ENCODE measurements at places on chromosomes 12 and 14.

DNA sequence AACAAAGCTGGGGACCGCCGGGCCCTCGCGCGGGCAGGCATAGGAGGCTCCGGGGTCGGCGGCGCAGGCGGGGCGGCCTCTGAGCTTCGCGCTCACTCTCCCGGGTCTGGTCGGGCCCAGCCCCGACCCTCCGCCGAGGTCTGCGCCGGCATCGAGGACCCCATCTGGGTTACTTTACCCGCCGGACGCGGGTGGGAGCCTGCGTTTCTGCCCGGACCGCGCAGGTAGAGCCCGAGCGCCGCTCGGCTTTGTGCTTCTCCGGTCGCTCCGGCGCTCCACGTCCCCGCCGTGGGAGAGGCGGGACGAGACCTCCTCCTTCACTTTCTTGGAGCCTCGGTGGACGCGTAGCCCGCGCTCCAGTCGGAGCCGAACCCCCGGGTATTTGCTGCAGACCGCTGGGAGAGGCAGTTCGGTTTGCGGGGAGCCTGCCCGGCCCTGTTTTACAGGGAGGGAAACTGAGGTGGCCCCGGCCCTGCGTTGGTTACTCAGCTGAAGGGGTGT, 63.2 kb downstream of the FBXL14 start:
- peak; percentile 67 for DNase-seq

- no peak for DNase-seq
These were observed 83.2 kb downstream of the PPP2R5C start for GRCh38 chr14:101844751-101845150.

DNA sequence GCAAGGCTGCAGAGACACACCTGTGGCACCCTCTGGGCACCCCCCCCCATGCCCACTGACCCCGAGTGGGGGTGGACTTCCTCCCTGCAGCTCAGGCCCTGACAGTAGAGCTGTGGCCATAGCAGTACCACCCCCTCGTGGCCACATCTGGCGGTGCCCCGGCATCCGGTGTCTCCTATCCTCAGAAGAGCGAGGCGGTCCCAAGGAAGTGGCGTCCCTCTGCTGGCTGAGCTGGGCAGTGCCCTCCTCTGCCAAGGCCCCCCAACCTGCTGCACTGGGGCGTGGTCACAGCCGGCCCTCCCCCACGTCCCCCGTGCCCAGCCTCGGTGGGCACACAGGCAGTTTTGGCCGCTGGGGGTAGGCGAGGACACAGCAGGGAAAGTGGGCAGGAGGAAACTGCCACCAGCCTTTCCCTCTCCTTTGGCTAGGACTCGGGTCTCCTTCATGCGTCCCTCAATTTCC, 6.0 kb upstream of the SLC6A12 start:
- peak; percentile 71 for DNase-seq

DNA sequence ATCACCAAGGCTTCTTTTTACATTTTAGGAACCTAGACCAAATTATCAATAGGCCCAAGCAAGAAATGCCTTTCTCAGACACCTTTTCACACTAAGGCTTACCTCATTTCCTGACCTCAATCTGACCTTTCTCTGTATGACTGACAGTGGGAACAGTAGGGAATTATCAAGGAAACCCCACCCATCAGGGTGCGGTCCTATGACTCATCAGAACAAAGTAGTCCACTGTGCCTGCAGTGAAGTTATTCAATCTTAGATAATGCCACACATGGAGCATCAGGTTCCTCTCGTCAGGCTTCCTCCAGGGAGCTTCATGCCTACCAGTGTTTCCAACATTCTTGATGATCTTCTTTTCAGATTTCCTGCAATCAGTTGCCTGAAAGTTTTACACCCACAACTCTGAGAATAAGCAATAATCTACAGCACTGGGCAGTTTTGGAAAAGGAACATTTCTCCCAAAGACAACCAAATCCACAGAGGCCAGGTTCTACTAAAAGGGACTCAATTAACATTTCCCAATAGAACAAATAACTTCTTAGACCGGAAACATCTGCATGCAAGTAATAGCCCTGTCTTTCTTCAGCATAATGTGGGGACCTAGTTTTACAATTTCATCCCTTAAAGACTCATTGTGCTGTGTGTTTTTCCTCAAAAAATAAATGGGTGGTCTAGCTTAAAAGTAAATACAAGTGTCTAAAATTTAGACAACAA, 35.9 kb upstream of the TMTC2 start:
- no peak for DNase-seq

DNA sequence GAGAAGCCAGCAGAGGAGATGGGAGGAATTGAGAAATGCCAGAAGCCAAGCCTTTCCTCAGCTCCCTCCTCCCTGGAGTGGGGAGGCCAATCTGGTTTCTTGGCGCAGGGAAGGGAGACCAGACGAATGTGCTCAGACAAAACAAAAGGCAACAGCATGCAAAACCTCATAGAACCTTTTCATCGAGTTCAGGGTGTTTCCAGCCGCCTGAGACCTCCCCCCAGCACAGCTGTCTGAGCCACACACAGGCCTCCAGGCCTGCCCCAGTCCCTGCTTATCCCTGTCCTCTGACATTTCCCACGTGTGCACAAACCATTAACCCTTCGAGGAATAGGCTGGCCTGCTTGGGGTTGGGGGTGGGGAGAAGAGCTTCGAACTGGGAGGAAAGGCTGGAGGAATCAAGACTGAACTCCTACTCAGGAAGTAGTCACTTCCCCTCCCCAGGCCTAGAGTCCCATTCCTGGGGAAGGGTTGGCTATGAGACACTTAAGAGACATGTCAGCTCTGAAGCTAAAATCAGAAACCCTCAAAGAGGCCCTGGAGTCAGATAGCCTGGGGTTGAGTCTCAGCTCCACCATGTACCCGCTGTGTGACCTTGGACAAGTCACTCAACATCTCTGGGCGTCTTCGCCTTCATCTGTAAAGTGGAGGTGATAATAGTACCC, 10.7 kb downstream of the TBX3 start:
- DNase-seq = no peak

DNA sequence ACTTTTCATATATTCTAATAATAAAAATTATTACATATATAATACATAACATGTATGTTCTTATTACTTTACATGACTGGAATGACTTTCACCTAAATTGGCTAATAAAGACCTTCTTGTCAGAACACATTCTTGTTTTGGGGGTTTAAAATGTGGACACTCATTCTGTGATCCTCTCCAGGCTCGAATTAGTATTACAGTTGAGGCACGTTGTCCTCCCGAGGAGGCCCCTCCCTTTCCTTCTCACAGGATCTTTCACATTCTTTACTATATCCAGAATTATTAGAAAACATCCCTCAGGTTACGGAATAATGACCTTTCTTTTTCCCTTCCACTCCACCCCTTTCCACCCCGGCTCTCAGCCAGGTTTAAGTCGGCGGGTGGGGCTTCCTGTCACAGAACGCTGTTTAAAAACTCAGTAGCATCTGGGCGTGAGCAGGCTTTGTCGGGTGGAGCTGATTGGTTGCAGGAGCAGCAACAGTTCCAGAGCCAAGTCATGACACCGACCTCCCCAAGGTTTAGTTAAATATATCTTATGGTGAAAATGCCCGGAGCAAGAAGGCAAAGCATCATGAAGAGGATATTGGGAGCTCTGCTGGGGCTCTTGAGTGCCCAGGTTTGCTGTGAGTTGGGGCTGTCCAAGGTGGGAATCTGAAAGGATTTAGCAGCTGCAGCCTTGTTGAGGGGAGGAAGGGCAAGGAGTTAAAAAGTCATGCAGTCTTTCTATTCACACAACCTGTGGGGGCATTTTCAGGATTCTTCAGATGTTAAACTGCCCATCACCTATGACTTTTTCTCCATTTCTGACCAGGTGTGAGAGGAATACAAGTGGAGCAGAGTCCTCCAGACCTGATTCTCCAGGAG, 396.7 kb upstream of the OR4E1 start:
- peak; percentile 61 for DNase-seq

DNA sequence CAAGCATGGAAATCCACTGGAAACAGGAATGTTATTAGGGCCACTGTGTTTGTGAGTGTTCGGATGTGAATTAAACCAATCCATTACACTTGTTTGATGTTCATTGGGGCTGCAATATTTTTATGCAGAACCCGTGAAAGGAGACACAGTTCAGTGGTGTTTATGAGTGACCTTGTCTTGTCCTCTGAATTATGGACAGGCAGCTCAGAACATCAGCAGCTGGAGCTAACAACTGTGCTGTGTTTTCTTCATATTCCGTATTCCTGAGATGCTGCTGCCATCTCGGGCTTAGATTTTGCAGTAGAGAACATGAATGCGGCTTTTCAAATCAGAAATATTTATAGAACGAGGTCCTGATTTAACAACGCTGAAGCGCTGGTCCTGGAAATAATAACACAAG, 20.3 kb upstream of the CACNA1C start:
- DNase-seq = no peak

DNA sequence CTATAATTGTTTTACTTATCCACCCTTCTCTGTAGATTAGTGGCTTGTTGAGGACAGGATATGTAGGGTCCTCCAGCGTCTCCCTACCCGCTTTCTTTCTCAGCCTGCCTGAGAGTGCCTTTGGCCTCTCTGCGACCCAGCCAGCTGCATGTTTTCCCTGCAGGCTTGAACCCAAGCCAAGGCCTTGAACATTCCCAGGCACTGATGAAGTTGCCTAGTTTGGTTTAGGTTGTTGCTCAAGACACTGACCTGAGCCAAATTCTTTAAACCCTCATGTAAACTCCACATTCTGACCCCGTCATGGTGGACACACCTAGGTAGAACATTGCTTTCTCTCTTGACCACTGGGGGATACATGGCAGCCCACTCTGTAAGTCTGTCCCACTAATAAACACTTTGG, 33.4 kb upstream of the TXNRD1 start:
- DNase-seq = no peak

- no peak for DNase-seq
These were observed 116.4 kb downstream of the SLC2A13 start for GRCh38 chr12:39989501-39989900.

DNA sequence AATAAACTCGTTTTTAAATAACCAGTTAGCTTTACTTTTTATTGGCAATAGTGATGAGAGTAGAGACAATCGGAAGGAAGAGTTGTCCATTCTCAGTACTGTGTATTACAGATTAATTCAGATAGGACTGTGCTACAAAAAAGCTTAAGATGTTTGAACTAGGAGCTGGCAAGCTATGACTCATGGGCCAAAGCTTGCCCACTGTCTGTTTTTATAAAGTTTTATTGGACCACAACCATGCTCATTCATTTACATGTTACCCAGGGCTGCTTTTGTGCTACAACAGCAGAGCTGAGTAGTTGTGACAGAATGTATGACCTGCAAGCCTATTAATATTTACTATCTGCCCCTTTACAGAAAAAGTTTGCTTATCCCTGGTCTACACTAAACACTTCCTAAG, 19.4 kb downstream of the GNS start:
- no peak for DNase-seq

GRCh38 chr14:91227183-91227628, 17.3 kb downstream of the GPR68 start:
- DNase-seq = peak; percentile 72

- no peak for DNase-seq
These were observed 175.5 kb downstream of the TMTC2 start for GRCh38 chr12:82862069-82862841.

DNA sequence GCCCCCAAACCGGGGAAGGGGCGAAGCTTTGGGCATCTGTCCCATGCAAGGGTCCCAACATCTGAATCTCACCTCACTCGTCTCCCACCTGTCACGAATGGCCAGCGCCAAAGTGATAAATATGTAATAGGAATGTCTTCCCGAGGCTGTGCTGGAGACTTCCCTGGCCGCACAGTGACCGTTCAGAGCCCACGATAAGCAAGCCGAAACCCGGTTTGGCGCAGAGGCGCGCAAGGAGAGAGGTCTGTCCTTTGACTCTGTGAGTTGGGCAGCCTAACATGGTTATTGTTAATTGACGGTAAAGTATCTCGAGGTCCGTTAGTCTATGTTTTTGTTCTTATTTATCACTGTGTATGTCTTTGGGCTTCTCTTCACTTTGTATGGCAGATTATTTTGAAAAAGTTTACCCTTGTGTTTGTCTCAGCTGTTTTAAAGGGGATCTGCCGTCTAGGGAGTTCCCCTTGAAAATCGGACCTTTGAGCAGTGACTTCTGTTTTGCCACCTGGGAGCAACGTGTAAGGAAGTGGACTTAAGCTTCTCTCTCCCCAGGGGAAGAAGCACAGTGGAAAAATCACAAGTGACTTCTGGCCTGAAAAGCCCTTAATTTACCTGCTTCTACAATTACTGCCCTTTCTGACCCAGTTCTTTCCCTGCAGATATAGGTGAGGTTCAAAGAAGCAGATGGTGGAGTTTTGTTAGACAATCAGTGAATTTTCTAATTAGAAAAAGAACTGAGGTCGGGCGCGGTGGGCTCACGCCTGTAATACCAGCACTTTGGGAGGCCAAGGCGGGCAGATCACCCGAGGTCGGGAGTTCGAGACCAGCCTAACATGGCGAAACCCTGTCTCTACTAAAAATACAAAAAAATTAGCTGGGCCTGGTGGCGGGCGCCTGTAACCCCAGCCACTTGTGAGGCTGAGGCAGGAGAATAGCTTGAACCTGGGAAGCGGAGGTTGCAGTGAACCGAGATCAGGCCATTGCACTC, 1.1 kb upstream of the TM9SF1 start:
- no peak for DNase-seq

DNA sequence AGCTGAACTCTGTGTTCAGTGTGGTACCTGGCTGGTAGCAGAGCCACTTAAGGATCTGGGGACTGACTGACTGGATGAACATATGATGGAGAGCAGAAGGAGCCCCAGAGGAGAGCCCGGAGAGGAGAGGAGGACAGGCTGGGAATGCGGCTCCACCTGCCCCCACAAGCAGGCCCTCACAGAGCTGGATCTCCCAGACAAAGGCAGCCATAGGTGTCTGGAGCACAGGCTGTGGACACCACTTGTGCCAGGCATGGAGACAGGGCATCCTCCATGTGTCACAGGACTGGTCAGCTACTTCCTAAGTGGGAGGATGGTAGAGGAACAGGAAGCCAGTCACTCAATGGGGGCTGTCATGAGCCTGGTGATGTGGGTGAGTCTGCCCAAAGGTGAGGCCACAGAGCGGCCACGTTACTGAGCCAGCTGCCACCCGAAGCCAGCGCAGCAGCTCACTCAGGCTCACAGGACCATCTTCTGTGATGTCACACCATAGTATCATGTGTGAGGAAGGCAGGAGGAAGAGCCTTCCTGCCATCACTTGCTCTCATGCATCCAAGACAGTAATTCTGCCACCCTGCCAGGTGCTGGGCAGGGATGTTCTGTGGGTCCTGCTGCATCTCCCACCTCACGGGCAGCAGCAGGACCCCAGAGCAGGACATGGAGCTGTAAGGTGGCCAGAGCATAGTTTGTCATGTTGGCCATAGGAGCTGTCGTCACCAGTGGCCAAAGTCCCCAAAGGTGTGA, 72.1 kb downstream of the PRIMA1 start:
- no peak for DNase-seq

GRCh38 chr12:92619026-92619425, 83.8 kb upstream of the PLEKHG7 start:
- DNase-seq = no peak

DNA sequence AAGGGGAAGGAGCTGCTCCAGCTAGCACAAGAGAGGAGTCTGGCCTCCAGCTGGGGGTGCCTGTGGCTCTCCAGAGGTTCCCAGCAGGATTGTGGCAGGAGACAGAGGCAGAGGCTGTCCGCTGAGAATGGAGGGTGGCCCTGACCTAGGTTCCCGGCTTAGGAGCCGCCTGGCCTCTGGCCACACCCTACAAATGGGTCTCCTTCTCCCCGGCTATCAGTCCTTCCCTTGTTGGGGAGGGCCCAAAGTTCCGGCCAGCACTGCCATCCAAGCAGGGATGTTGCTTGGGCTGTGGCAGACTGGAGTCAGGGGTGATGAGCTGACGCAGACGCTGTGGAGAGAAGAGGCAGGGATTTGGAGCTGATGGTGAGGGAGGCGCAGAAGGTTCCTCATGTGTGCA, 23.1 kb downstream of the SLC6A12 start:
- DNase-seq = no peak

- DNase-seq = no peak
These were observed 10.9 kb downstream of the IFT43 start for GRCh38 chr14:75996488-75996887.

Data from activated CD8-positive, alpha-beta memory T cell treated with anti-CD3 and anti-CD28 coated beads for 24 hours (primary cell).